ENCODE measurements at places on chromosomes 4 and X.
A peak's percentile ranks its signal among the peaks of the same experiment; 100 is the strongest.

- no peak for DNase-seq
Observed at GRCh38 chr4:24802648-24803047, 7.3 kb downstream of the SOD3 start.

DNA sequence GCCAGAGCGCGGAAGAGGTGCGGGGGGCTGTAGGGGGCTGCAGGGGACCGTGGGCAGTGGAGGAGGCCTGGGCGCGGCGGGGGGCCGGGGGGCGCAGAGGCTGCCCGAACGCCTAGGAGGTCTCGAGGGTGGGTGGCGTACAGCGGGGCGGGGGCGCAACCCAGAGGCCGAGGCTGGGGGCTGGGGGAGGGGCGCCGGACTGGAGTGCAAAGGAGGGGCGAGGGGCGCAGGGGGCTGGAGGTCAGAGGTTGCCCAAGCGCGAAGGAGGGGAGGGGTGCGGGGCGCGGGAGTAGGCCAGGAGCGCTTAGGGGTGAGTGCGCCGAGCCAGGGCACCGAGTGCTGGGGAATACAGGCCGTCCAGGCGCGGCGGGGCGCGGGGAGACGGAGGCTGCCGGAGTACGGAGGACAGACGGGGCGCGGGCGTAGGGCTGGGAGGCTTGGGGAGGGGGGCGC, 255 bp downstream of the GYG2 start:
- DNase-seq = no peak

GRCh38 chr4:14184265-14184664, 556.7 kb upstream of the BOD1L1 start:
- no peak for DNase-seq

DNA sequence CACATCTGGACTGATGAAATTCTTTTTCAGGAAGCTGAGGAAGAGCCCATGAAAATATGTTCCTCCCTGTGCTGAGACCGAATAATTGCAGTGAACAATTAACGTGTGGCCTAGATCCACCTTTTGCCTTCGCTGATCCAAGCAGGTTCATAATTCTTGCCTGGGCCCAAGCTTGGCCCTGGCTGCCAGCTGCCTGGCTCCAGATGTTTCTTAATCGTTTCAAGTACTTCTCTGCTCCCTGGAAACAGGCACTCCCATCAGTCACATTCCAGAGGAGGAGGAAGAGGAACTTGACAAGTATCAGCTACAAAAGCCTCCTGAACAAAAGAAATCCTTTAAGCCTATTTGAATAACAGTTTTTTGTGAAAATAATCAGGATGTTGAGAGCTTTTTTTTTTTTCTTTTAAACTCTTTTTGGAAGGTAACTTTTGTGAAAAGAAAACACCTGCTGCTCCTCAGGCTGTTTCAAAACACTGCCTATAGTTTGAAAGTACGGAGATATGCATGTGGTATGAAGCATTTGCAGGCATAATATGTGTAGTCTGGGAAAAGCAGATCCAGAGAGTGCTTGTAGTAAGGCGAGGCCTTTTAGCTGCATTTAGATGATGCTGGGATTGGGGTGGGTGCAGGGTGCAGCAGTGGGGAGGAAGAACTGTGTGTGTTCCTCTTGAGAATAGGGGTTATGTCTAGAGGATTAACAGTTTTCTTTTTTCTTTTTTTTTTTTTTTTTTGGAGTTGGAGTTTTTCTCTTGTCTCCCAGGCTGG, 154.4 kb downstream of the PTTG2 start:
- DNase-seq = no peak

GRCh38 chrX:8190341-8190830, 19.3 kb upstream of the VCX2 start:
- DNase-seq = no peak

- DNase-seq = no peak
Observed at GRCh38 chrX:42442745-42443144, 335.2 kb downstream of the PPP1R2C start.

- peak; percentile 4 for DNase-seq
Observed at GRCh38 chrX:132489578-132490419, 961 bp upstream of the MBNL3 start.

- no peak for DNase-seq
Observed at GRCh38 chr4:185117300-185117934, 25.6 kb upstream of the SLC25A4 start.

- no peak for DNase-seq
Observed at GRCh38 chrX:19672222-19672812, 157.0 kb upstream of the MAP3K15 start.

DNA sequence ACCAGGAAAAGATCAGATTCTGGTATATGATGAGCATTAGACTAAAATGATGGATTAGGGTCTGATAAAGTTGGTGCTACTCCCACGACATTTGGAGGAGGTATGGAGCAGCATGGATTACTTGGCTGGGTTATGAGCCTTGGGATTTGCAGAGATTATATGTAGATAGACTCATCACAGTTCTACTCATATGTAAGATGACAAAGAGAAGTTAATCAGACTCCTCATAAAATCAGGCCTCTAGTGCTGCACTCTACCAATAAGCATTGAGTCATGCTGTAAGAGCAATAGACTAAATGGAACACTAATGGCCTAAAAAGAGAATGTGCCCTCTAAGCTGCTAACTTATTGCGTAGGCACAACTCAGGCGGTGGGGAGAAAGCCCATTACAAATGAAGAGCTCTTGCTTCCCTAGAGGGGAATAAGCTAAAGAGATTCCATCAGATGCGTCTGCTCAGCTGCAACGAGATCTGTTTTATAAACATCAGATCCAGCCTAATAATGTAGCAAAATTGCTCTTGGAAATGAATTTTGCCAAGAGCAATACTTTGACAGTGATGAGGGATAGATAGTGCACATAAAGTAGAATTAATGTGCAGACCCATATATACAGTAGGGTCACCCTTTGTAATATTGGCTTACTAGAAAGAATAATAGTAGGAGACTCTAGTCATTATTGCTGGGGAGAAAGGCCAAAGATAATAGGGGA, 17.5 kb downstream of the LIAS start:
- no peak for DNase-seq

- DNase-seq = no peak
Observed at GRCh38 chrX:68894513-68895340, 65.9 kb downstream of the EFNB1 start.

- no peak for DNase-seq
Observed at GRCh38 chrX:140504371-140505324, at the start of gene SOX3. SOX3 (minus strand) TSS chrX:140505069; CDS start chrX:140505060, 9 bp downstream.

GRCh38 chrX:129525896-129526295, 2.6 kb upstream of the SMARCA1 start:
- no peak for DNase-seq

GRCh38 chr4:23922013-23922412, 32.2 kb upstream of the PPARGC1A start:
- DNase-seq = no peak

GRCh38 chrX:112094729-112095128, 12.2 kb upstream of the TRPC5 start:
- no peak for DNase-seq

DNA sequence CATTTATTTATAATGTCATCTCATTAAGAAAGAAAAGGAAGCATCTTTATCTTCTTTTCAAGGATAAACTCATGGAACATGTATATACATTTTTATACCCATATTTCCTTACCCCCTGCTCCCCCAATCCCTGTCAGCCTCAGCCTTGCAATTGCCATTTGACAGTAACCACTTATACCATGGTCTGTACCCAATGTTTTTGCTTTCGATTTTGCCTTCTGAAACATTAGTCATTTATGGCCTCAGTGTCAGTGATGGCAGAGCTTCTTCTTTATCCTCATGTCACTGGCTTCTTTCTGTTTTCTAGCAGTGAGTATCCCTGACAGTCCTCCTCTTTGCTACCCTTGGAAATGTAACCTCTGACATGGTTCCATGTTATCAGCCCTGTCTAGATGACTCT, 228.4 kb downstream of the SPRY1 start:
- DNase-seq = no peak

Data from urothelium cell line (cell line).